Left renal cortex interstitium (tissue), 4 donors: ENCODE measurements at places on chromosomes 12 and 14. TPM values are rescaled to one million over a fixed set of nuclear protein-coding genes. Genes with fewer than 3 reads are reported as not detected.
A peak's percentile ranks its signal among the peaks of the same experiment; 100 is the strongest.

DNA sequence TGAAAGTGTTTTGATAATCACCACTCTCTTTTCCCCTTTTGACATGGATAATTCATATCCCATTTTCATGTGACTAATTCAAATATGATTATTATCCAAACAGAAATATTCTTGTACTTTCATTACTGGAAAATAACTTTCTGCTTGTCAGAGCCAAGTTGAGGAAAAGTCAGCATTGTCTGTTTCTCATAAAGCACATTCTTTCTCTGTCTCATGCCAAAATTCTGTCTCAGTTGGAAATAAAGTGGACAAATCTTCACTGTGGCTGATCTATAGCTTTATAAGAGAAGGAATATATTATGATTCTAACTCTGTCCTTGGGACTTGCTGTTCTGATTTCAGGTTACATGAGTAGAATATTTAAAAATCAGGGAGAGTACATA, 22.7 kb upstream of the PRICKLE1 start:
- DNase-seq = no peak

DNA sequence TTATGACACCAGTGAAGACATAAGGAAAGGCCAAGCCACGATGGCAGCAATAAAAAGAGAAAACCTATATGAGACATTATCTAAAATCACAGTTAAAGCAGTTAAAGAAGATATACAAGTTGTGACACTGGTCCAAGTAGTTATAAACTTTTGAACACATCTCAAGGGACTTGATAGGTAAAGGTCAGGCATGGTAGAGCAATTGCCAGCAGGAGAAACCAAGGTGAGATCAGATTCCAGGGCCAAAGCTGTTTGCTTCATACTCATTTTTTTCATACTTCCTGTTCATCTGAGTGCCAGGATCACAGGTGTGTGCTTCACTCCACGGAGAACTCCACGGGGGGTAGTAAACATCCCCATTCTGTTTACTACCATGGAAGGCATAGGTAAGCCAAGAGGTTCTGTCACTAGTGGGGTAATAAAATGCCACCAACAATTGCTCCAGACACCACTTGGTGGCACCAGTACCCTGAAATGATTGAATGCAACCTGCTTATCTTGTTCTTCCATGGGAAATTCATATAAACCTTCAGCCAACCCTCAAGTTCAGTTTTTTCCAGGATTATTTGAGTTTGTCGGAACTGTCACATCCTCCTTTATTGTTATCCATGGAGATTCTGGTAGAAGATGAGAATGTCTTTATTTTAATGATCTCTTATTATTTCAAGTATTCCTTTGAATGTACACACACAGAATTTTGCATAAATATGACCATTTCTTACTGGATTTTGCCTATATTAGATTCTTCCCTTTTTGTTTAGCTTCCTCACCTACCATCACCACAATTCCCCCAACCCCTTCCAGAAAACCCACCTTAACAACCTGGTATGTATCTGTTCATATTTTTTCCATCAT, 59.2 kb upstream of the TSPAN8 start:
- peak; percentile 13 for DNase-seq

GRCh38 chr12:51383269-51383905, 7.8 kb downstream of the GALNT6 start:
- no peak for DNase-seq

GRCh38 chr12:3342051-3342450, 149.0 kb upstream of the PRMT8 start:
- peak; percentile 62 for DNase-seq

DNA sequence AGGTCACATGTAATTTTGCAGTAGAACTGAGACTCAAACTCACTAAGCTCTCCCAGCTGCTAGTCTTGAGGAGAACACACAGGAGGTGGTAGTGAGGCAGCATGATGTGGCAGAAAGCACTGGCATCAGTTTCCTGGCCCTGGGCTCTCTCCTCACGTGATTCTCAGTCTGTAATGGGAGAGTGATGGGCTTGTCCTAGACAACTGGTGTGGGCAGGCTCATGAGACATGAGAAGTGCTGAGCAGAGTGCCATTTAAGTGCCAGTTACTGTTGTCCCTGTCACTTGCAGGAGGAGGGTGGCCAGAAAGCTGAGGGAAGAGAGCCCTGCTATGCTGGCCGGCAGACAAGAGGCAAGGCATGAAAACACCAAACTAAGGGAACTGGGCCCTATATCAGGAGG, 48.5 kb upstream of the OVCH1 start:
- no peak for DNase-seq

GRCh38 chr12:107379852-107380567, 286.7 kb upstream of the CRY1 start:
- DNase-seq = no peak

GRCh38 chr14:61530896-61531295, 164.4 kb upstream of the HIF1A start:
- DNase-seq = no peak

DNA sequence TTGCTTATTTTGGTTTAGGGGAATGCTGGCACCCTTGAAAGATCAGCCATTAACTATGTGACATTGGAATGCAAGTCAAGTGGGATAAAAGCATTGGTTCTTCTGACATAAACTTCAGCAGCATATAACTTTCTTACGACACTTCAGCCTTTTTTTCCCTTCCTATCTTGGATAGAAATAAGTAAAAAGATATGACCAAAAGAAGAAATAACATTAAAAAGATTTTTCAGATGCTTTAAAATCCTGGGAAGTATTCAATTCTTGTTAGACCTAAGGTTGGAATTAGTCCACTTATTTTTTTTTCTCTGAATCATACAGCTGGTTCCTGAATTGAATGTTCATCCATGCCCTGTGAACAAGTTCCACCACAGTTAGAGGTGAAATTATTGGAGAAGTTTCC, 85.6 kb upstream of the TSPAN8 start:
- DNase-seq = no peak

DNA sequence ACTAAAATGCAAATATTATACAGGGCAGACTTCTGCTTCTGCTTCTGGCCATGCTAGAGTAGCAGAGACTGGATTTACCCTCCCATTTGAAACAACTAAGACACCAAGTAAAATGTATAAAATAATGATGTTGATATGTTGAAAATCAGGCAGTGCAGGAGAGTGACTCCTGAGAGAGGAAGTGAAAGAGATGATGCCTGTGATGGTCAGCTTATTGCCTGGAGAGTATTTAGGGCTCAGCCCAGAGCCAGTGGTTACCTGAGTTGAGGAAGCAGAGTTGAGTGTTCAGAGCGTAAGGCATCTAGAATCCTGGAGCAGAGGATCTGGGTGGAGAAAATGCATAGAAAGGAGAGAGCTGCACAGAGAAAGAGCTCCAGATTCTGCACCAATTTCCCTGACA, 131.8 kb upstream of the C14orf180 start:
- no peak for DNase-seq

- DNase-seq = no peak
Observed at GRCh38 chr14:70919774-70920173, 12.5 kb downstream of the PCNX1 start.

GRCh38 chr12:57993030-57993429, 51.7 kb downstream of the ATP23 start:
- no peak for DNase-seq

DNA sequence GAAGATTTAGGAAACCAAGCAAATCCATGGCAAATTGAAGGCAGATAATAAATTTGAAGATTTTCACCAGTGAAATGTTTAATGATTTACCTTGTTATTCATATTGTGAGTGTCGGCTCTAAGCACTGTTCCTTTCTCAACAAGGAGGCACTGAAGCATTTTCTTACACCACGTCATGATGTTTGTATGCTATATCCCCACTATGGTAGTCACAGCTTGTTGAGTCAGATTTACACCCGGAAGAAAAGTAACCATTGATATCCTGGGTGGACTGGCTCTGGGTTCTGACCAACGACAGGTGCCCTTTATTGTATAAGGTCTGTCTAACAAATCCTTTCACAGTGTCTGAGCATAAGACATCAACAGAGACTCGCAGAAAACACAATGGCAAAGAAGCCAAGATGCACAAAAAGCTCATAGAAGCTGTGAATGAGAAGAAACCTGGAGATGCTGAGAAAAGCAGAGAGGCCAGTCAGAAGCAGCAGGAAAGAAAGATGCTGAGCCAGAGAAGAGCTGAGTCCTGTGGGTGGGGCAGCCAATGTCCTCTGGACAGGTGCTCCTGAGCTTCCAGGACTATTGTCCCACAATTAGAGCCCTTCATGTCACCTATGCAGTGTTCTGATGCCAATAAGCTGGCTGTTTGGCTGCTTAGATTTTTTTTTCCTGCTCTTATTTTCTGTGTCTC, 49.7 kb upstream of the ARHGAP5 start:
- DNase-seq = no peak

DNA sequence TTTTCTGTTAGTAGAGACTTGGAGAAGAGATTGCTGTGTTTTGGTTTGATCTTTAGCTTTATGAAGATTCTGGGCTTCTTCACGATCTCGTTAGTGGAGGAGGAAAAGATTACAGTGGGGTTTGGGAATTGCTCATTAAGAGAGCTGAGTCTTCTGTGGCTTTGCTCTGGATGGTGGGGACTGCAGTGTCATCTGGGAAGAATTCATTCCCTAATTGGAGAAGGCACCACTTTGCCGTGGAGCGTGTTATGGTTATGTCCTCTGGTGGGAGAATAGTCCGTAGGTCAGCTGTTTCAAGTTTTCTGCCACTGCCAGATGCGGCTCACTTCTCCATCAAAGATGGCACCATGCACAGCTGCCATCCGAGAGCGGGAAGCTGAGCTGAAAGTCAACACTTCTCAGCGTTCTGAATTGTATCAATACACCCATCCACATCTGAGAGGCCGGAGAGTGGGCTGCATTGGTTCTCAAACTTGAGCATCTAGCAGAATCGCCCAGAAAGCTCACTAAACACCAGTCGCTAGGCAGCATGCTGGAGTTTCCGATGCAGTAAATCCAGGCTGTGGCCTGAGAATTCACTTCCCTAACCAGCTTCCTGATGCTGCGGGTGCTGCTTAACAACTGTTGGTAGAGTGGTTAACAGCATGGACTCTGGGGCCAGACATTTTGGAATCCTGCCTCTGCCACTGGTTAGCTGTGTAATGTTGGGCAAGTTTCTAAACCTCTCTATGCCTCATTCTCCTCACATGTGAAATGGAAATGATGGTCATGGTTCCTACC, 117.8 kb downstream of the PLXNC1 start:
- no peak for DNase-seq

GRCh38 chr14:68939893-68940613, 39.0 kb downstream of the ACTN1 start:
- DNase-seq = no peak

- no peak for DNase-seq
Observed at GRCh38 chr12:107704041-107704440, 18.4 kb downstream of the PWP1 start.

- DNase-seq = peak; percentile 19
Observed at GRCh38 chr12:69388371-69388770, 28.8 kb downstream of the YEATS4 start.

DNA sequence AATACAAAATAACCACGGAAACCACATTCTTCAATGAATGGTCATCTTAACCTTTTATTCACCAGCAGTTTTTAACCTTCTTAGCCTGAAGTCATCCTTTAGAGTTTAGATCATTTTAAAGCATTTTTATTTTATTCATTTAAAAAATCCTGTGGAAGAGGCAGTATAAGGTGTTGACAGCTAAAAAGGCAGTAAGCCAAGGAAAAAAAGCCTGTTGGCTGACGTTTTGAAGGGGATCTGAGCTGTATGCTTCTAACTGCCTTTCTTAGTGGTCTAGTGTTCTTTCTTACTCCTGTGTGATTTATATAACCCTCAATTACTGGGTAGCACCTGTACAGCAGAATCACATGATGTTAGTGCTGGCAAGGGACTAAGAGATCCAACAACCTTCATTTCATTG, 438.3 kb upstream of the SEL1L start:
- no peak for DNase-seq

DNA sequence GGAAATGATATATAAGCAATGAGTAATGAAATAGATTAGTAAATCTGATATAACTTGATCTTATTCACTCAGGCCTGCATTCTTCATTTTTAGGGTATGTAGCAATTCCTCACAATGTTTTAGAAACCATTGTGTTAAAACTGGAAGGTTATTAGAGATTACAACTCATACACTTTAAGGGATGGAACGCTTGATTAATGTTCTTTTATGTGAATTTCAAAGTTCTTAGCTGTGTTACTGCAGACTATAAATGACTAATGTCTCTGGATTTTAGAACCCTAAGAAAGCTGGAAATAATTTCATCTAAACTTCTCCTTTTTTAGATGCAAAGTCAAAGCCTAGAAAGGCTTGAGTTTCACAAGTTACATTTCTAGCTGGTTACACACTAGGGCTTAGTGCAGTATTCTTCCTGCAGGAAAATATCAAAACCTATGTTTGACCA, 148.2 kb upstream of the CLEC14A start:
- no peak for DNase-seq

DNA sequence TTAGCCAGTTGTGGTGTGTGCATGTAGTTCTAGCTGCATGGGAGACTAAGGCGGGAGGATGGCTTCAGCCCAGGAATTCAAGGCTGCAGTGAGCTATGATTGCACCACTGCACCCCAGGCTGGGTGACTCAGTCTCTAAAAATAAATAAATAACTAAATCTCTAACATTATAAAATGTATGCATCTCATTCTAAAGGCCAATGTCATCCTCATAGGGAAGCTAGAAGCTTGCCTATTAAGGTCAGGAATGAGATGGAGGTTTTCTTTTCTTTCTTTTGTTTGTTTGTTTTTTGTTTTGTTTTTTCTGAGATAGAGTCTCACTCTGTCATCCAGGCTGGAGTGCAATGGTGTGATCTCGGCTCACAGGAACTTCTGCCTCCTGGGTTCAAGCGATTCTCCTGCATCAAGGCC, 48.8 kb upstream of the PAPLN start:
- DNase-seq = no peak

GRCh38 chr14:91237219-91237618, 7.3 kb downstream of the GPR68 start:
- DNase-seq = no peak

DNA sequence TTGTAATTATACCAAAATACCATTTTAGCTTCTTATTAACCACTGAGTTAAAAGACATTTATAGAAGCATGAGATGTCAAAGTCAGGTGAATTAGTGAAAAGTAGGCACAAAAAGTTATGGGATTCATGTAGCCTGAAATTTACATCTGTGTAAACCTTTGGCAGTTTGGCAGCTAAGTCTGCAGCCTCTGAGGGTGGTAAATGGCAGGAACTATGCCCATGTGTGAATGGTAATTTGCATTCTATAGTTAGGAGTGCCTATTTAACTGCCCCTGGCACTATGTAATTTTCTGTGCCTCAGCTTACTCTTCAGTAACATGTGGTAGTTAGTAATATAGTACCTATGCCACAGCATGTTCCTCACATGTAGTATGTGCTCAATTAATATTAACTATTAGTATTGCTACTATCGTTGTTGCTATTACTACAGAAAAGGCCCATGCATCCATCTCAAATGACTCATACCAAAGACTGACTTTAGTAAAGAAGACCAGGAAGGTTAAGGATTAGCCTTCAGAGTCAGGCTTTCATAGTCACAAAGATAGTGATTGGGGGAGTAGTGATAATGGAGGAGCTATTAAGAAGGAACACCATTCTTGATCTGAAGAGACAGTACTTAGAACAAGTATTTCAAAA, 258.7 kb upstream of the BTG1 start:
- no peak for DNase-seq

Gene CBLN3
- polyA plus RNA-seq = 3.8 TPM

Gene TSPAN11
- 4.1 TPM for polyA plus RNA-seq

Gene MGST1
- 26.7 TPM for polyA plus RNA-seq

Gene LHX5
- polyA plus RNA-seq = not detected

Gene CLEC9A
- 0.56 TPM for polyA plus RNA-seq

Gene PTCSC3
- polyA plus RNA-seq = 0.46 TPM

Gene POTEG
- not detected for polyA plus RNA-seq

Gene SERPINA1
- polyA plus RNA-seq = 83.3 TPM

Gene SYCP3
- 1.5 TPM for polyA plus RNA-seq

Gene TAS2R43
- 0.81 TPM for polyA plus RNA-seq
